CD4-positive, CD25-positive, alpha-beta regulatory T cell (primary cell): ENCODE measurements at places on chromosomes 1 and 21. TPM values are rescaled to one million over a fixed set of nuclear protein-coding genes. Genes with fewer than 3 reads are reported as not detected.

DNA sequence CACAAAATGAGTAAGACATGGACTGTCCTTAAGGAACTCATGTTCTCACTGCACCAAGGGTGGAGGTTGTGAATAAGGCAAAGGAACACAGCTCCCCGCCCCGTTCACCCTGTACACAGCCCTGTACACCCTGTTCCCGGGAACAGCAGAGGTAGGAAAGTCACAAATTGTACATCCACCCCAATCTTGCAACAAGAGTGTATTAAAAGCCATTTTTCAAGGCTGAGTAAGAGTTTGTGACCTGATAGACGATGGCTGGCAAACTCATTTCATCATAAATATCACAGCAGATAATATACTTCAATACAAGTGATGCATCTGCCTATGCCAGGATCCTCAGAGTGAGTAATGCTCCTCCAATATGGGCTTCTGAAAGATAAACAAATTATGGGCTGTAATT is 52.5 kb upstream of the CAMK1G start:
- H3K36me3 ChIP-seq, result no peaks in the 10 kb centered on the region
- H3K4me1 ChIP-seq, result no peaks in the 10 kb centered on the region
- DNase-seq, result no peak
- H3K27ac ChIP-seq, result no peak overlapping the region
- H3K4me3 ChIP-seq, result no peak overlapping the region
- H3K27me3 ChIP-seq, result peaks cover 9% of the 10 kb centered on the region

DNA sequence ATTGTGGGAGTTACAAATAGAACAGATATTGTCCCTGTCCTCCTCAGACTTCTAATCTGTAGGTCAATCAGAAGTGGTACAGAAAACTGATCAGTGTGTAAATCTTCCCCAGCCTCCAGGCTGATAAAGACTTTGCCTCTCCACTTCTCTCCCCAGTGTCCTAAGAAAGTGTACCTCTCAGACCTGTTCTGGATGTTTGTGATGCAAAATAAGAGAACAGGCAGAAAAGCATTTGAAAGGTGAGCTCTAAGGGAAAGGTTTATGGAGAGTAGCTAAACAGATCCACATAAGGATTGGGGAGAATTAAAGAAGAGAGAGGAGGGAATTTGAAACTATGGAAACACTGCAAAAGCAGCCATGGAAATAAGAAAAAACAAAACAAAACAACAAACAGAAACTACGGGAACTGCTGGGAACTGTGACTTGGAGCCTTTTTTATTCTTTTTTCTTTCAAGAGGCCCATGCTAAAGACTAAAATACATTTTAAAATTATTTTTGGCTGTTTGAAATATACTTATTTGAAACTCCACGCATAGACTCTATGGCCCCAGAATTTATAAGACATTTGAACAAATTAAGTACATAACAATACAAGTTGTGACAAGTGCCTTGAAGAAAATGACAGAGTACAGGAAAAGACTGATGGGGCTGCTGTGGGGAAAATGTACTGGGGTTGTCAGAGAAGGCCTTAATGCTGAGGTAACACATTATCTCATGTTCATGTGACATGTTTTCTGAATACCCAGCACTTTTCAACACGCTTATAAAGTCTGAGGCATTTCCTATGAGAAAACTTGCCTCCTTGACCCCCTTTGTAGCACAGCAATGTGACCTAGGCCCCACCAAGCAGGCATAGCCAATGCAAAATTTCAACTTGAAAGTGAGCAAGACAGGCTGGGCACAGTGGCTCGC is 51.2 kb downstream of the TRAF5 start:
- peaks cover 27% of the 10 kb centered on the region for H3K36me3 ChIP-seq
- H3K4me1 ChIP-seq, result peaks cover 7% of the 10 kb centered on the region
- H3K27ac ChIP-seq, result no peak overlapping the region
- no peak for DNase-seq
- H3K4me3 ChIP-seq, result no peak overlapping the region

DNA sequence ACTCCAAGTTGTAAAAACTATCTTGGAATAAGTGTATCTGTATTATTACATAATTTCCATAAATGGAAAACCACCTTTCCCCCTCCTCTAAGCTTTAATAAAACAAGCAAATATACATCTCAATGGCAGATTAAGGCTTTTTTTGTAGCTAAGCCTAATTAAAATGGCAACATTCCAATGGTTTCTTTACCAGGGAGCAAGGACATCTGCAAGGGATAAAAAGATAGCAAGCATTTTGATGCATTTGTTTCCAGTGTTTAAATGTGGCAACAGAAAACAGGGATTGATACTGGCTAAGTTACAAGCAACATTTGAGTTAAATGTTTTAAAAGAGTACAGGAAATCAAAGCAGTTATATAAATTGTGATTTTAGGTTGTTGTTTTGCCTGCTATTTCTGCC is 1012.7 kb downstream of the ADGRL2 start:
- no peaks in the 10 kb centered on the region for H3K36me3 ChIP-seq
- H3K27ac ChIP-seq, result no peak overlapping the region
- DNase-seq, result no peak
- H3K27me3 ChIP-seq, result no peaks in the 10 kb centered on the region
- no peaks in the 10 kb centered on the region for H3K4me1 ChIP-seq
- H3K4me3 ChIP-seq, result no peak overlapping the region

GRCh38 chr1:84785271-84786036 is 95.2 kb upstream of the SSX2IP start:
- peaks cover 8% of the 10 kb centered on the region for H3K27me3 ChIP-seq
- no peak for DNase-seq
- no peaks in the 10 kb centered on the region for H3K4me1 ChIP-seq
- H3K4me3 ChIP-seq, result no peak overlapping the region
- H3K27ac ChIP-seq, result no peak overlapping the region

- peaks cover 2% of the 10 kb centered on the region for H3K36me3 ChIP-seq
- no peak for DNase-seq
- H3K4me3 ChIP-seq, result no peak overlapping the region
- H3K27me3 ChIP-seq, result no peaks in the 10 kb centered on the region
- H3K27ac ChIP-seq, result no peak overlapping the region
Measured at GRCh38 chr1:230077436-230078213, 10.6 kb downstream of the GALNT2 start.

The KRTAP6-1 gene
- total RNA-seq, result not detected

- no peaks in the 10 kb centered on the region for H3K36me3 ChIP-seq
- H3K27ac ChIP-seq, result no peak overlapping the region
- H3K27me3 ChIP-seq, result peaks cover 9% of the 10 kb centered on the region
- peaks cover 10% of the 10 kb centered on the region for H3K4me1 ChIP-seq
- H3K4me3 ChIP-seq, result no peak overlapping the region
Measured at GRCh38 chr1:207964195-207964966, 53.5 kb upstream of the CD34 start.

The S100A7 gene
- total RNA-seq, result not detected

The PIP5K1A gene
- total RNA-seq, result 60.3 TPM

- no peak for DNase-seq
- H3K27me3 ChIP-seq, result no peaks in the 10 kb centered on the region
- no peak overlapping the region for H3K4me3 ChIP-seq
- H3K36me3 ChIP-seq, result no peaks in the 10 kb centered on the region
- H3K4me1 ChIP-seq, result no peaks in the 10 kb centered on the region
Measured at GRCh38 chr1:191052888-191053287, 575.2 kb upstream of the BRINP3 start.

The SLAMF9 gene
- total RNA-seq, result not detected

DNA sequence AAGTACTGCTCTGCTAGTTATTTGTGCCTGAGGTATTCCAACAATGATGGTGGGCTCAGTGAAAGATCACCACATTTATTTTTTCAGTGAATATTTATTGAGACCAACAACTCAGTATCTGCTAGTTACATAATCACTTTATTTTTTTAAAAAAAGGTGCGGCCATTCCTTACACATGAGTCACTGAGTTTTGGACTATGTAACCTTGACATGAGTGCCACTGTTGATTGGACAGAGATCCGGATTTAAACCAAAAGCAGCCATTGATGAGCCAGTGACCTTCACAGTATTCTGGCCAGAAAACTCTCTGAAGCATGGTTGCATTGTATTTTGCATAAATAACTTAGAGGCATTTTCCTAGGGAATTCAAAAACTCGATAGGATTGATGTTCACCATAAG is 79.5 kb downstream of the NUF2 start:
- no peaks in the 10 kb centered on the region for H3K27me3 ChIP-seq
- no peak overlapping the region for H3K4me3 ChIP-seq
- no peak for DNase-seq

GRCh38 chr1:39672551-39672947 is 642 bp upstream of the NT5C1A start:
- no peaks in the 10 kb centered on the region for H3K36me3 ChIP-seq
- peaks cover 9% of the 10 kb centered on the region for H3K27me3 ChIP-seq
- H3K27ac ChIP-seq, result no peak overlapping the region
- peaks cover 20% of the 10 kb centered on the region for H3K4me1 ChIP-seq
